K562 (cell line): ENCODE measurements at places on chromosomes 1 and 21. TPM values are rescaled to one million over a fixed set of nuclear protein-coding genes. Genes with fewer than 3 reads are reported as not detected.

HCRTR1 gene
- not detected in 2 replicates for total RNA-seq

LRRC8B gene
- 20.3 and 25.7 TPM in 2 replicates for total RNA-seq

GRCh38 chr1:8427493-8427892, 109.6 kb downstream of the SLC45A1 start:
- no peak for DNase-seq

DNA sequence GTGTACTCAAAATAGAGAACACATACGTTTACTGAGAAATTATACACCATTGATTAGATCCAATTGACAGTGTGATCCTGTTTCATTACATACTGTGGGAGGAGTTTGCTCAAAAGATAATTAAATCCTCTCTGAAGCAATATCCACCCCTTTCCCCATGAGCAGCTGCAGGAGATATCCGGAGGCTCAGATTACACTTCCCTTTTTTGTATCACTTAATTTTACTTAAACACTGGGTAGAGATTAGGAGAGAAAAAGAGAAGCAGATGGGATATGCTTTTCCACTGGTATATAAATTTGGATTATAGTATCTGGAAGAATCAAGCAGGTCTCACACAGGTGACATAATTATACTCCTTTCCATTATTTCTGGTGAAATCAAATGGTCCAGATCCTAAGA, 333.3 kb upstream of the ZRANB2 start:
- no peak for DNase-seq

COL8A2 gene
- total RNA-seq = 0.04 and 0.09 TPM in 2 replicates

ARHGEF16 gene
- total RNA-seq = 0.98 and 1.2 TPM in 2 replicates

DNA sequence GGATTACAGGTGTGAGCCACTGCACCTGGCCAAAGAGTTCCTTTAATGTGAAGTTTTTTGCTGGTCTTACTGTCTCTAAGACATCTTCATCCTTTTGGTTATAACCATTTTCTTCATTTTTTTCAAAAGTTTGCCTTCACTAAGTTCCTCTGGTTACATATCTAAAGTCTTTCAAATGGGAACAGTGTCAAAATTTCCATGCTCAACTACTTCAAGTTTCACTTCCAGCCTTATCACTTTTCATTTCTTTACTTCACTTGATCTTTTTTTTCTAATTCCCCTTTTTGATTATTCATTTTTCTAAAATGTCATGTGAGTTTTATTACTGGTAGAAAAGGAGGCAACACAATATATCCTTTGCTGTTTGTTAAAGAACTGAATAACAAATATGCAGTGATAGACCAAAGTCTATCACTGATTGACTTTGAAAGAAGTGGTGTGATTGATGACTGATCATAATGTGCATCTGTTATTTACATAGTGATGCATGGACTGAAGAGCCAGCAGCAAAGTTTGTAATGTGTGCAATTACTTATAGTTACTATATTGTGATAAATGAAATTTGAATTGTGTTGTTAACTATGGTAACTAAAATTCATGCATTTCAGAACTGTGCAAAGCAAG, 16.0 kb upstream of the ZFYVE9 start:
- DNase-seq = no peak

BEND5 gene
- total RNA-seq = not detected in 2 replicates

KRTAP13-3 gene
- total RNA-seq = not detected in 2 replicates

GRCh38 chr1:67307251-67308060, at the start of gene IL12RB2:
Gene IL12RB2 (plus strand): TSS chr1:67307873. CDS start chr1:67320369, 12,496 bp downstream.
- no peak for DNase-seq
